Spleen (tissue), 13 donors: ENCODE measurements at places on chromosomes 4 and X. TPM values are rescaled to one million over a fixed set of nuclear protein-coding genes. Genes with fewer than 3 reads are reported as not detected.

Gene MXRA5
- total RNA-seq = 11.4 TPM

GRCh38 chr4:1368421-1369090, 21.5 kb downstream of the UVSSA start:
- no peak overlapping the region for H3K27ac ChIP-seq
- no peaks in the 10 kb centered on the region for H3K27me3 ChIP-seq
- H3K4me1 ChIP-seq = no peaks in the 10 kb centered on the region
- H3K4me3 ChIP-seq = no peak overlapping the region
- H3K36me3 ChIP-seq = peaks cover 15% of the 10 kb centered on the region

DNA sequence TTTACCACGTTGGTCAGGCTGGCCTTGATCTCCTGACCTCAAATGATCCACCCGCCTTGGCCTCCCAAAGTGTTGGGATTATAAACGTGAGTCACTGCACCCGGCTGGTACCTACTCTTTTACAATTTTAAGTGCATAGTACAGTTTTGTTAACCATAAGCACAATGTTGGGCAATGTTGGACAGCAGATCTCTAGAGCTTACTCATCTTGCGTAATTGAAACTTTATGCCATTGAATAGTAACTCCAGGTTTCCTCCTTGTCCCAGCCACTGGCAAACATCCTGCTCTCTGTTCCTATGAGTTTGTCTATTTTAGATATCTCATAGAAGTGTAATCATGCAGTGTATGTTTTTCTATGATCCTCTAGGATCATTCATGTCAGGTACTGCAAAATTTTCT, 9.3 kb upstream of the CPE start:
- H3K27me3 ChIP-seq = no peaks in the 10 kb centered on the region
- no peak overlapping the region for H3K4me3 ChIP-seq
- H3K27ac ChIP-seq = no peak overlapping the region
- H3K36me3 ChIP-seq = no peaks in the 10 kb centered on the region

DNA sequence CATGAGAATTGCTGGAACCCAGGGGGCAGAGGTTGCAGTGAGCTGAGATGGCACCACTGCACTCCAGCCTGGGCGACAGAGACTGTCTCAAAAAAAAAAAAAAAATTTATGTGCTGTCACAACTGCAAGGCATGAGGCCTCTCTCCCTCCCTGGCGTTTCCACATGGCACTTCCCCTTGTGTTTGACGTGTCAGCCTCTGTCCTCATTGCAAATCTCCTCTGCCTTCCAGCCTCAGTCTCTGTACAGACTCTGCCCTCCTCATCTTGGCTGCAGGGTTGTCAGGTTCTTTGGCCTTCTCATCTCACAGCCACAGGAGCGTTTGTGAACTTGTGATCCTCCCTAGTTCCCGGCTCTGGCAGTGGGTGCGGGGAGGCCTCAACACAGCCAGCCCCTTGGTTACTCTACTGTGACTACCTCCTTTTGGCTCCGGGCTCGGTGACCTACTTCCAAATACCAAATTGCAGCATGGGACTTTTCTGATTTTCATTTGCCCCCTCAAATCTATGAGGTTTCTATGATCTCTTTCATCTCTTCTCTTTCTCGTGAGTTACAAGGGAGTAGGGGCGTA, 250.0 kb downstream of the CBR4 start:
- no peak overlapping the region for H3K27ac ChIP-seq
- no peaks in the 10 kb centered on the region for H3K36me3 ChIP-seq
- no peaks in the 10 kb centered on the region for H3K4me1 ChIP-seq
- no peak for DNase-seq

GRCh38 chrX:24494647-24495075, 29.6 kb downstream of the PDK3 start:
- DNase-seq = no peak
- no peaks in the 10 kb centered on the region for H3K4me1 ChIP-seq
- peak overlapping the region; percentile 16 for H3K27ac ChIP-seq
- no peaks in the 10 kb centered on the region for H3K27me3 ChIP-seq
